ENCODE measurements at places on chromosomes 2 and 18. TPM values are rescaled to one million over a fixed set of nuclear protein-coding genes. Genes with fewer than 3 reads are reported as not detected.

The LYPD1 gene
- total RNA-seq = not detected

The DQX1 gene
- total RNA-seq = under 0.01 TPM

The HOXD12 gene
- not detected for total RNA-seq

The SPOPL gene
- 10.0 TPM for total RNA-seq

The RGPD6 gene
- total RNA-seq = 18.0 TPM

The DSG3 gene
- not detected for total RNA-seq

The TMEM200C gene
- total RNA-seq = not detected

The TM4SF20 gene
- total RNA-seq = not detected

The TLX2 gene
- 0.27 TPM for total RNA-seq

DNA sequence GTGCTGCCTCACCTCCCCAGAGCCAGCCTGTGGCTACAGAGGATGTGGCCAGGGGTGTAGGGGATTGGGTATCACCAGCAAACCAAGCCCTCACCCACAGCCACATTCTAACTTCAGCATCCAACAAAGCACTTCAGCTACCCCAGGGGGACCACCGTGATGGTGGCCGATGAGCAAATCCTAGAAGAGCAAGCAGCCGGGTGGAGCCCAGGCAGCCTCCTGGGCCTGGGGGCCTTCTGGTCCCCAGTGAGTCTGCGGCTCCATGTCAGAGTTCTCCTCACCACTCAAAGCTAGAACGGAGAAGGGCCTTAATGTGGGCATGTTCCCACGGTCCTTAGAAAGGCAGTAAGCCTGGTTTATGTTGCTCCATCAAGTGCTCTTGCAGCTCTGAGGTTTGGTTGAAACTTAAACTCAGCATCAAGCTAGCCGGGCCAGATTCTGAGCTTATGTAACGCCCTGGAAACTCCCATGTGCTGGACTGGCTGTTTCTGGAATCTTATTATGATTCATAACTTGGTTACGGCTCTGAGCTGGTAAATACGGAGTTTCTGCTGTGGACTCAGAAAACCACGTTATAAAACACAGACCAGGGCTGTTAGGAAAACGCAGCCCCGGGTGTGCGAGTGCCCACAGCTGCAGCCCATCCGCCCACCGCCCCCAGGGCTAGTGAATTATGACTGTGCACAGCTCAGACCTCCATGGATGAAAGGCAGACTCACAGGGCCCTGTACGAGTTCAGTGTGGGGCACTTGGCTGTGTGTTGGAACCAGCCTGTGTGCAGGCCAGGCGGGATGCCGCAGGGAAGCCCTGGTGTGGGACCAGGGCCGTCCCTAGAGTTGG lies 99.8 kb downstream of the SEPTIN10 start:
- no peak for DNase-seq

- no peak for DNase-seq
These were observed 3.3 kb upstream of the PROC start for GRCh38 chr2:127414638-127415592.

DNA sequence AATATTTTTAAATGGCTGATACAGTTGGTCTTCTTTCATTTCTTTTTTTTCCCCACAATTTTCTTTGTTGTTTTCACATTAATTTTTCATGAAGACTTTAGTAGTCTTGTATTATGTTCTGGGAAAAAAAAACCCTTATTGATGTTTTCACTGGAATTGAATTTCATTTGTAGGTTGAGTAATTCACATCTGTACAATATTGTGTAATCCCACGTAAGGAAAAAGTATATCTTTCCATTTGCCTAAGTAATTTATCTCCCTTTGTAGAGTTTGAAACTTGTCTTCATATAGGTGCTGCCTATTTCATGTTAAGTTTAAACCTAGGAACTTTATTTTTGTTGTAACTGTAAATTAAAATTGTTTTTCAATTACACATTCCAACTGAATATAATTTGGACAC lies 2.0 kb downstream of the DNAJC27 start:
- DNase-seq = no peak

DNA sequence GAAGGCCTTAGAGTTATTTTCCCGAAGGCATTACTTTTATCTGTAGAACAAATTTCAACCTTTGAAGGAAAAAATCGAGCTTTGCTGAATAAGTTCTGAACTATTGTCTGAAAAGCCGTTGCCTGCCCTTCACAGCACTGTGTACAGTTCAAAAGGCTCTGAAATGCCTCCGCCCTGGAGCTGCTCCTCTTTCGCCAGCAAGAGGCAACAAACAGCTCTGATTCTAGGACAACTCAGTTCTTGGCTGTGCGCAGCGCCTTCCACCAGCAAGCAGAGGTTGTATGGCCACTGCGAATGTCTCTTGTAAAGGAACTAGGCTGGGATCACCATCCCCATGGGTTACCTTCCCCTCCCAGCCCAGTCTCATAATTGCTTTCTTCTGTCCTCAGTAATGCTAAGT lies 308.5 kb downstream of the GBX2 start:
- DNase-seq = no peak

GRCh38 chr2:152386266-152386665 lies 51.3 kb downstream of the FMNL2 start:
- no peak for DNase-seq

DNA sequence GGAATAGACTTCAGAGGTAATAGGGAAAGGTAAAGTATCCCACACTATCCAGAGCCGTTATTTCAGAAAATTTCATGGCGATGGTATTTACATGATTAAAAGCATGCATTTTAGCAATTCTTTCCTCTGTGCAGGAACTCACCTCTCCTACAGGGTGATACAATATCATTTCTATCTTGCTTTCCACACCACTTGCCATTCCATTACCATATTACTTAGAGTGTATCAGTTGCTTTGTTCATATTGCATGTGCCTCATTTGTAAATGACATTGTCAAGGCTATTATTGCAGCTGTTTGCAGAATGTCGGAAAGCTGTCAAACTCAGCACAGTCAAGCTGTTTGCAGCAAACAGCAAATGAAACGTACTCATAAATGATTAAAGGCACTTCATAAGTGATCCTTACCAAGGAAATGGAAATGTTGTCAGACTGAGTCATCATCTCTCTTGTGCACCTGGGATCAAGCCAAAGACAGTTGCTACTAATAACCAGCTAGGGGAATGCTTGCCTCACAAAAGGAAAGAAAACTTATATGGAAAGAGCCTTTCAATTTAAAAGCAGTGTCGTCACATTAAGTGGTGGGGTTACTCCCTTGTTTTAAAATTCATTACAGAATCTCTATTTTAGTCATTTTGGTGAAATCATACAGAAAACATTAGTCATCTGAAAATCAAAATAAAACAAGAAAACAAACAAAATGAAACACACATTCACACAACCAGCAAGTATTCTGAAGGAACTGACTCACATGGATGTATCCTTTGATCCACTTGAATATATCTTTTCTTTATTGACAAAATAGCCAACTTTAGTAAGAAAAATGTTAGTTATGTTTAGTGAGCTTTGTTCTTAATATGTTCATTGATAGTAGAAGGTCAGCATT lies 1064.1 kb upstream of the CNTNAP5 start:
- DNase-seq = no peak

GRCh38 chr2:178892751-178893625 lies 85.8 kb upstream of the TTN start:
- no peak for DNase-seq

DNA sequence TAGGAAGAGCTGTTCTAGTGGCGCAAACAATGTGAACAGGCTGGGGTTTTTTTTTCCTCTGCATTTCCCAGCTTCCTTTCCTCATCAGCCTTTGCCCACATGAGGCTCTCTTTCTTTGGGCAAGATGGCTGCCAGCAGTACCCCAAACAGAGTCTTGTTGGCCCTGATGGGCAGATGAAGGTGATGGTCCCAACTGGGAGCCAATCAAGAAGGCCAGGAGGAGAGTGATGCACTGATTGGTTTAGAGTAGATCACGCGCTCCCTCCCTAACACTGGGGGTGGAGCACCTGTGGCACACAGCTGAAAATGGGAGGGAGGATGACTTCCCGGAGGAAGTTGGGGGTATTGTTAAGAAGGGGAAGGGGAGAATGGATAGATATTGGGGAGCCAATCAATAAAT lies 96.3 kb upstream of the FZD7 start:
- no peak for DNase-seq

DNA sequence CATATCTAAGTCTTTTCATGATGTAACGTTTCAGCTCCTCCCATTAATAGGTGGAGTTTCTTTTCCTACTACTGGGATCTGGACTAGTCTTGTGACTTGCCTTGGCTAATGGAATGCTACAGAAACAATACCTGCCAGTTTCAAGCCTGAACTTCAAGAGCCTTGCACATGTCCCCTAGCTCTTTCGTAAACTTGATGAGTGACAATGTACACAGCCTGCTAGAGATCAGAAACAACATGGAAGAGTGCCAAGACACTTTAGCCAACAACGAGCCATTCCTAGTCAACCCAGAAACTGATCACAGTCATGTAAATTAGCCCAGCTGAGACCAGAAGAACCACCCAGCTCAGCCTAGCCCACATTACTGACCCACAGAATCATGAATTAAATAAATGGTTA lies 24.8 kb upstream of the STK39 start:
- no peak for DNase-seq

DNA sequence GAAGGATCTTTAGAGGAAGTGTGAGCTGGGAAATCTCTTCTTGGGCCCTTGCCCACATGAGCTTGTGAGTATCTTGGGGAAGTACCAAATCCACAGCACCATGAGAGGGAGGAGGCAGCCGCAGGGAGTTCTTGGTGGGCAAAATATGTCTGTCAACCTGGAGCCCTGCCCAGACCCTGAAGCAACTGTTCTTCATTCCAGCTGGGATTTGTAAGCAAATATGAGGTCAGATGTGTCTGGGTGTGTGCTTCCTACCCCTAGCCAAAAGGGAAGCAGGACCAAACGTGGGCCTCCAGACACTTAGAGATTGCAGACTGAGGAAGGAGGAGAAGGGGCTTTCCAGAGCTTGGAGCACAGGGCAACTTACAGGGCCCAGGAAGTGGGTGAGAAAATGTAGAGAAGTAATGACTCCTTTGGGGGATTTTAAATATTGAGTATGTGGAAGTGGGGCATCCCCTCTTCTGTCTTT lies 41.9 kb downstream of the TMEM247 start:
- DNase-seq = no peak

DNA sequence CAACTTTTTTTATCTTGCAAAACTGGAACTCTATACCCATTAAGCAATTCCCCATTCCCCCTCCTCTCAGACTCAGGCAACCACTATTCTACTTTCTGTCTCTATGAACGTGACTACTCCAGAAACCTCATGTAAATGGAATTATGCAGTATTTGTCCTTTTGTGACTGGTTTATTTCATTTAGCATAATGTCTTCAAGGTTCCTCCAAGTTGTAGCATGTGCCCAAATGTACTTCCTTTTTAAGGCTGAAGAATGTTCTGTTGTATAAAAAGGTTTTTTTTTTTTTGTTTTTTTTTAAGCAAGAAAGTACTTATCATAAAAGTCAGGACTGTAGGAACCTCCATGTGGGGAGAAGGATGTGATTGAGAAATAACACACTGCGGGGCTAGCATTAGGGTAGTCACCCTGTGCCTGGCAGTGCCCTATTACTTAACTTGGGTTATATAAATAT lies 262.9 kb upstream of the FBXO11 start:
- no peak for DNase-seq

DNA sequence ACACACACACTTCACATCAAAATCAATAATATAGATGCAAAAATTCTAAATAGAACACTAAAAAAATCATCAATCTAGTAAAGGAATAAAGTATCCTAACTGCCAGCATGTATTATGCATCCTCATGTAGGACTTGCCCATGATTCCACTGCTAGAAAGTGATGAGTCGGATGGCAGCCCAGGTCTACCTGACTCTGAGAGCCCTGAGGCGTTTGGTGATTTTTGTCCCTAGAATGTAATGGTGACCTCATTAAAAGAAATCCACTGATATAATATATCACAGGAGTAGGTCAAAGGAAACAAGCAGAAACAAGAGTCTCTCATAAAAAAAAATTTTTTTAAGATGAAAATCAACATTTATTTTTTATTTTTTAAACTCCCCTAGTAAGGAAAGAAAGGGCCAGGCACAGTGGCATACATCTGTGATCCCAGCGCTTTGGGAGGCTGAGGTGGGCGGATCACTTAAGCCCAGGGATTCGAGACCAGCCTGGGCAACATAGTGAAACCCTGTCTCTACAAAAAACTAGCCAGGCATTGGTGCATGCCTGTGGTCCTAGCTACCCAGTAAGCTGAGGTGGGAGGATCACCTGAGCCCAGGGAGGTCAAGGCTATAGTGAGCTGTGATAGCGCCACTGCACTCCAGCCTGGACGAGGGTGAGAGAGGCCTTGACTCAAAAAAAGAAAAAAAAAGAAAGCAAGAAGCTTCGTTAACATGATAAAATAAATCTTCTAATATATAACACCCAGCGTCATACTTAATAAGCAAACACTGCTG lies 24.4 kb upstream of the ACTG2 start:
- DNase-seq = no peak

DNA sequence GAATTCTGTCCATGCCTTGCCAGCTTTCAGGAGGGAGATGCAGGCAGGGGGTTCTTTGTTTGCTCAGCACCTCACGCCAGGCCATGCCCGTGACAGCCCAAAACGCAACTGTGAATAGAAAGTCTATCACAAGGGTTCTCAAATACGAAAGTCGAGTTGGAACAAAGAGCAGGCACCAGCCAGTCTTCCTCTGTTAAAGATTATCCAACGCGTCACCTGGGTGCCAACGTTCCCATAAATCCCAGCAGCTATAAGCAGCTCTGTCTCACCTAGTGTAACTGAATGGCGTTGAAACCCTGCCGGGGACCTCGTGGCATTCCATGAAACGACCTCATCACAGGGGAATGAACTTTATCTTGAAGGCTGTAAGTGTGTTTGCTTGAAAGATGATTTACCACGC lies 84.8 kb upstream of the GATA6 start:
- DNase-seq = no peak

DNA sequence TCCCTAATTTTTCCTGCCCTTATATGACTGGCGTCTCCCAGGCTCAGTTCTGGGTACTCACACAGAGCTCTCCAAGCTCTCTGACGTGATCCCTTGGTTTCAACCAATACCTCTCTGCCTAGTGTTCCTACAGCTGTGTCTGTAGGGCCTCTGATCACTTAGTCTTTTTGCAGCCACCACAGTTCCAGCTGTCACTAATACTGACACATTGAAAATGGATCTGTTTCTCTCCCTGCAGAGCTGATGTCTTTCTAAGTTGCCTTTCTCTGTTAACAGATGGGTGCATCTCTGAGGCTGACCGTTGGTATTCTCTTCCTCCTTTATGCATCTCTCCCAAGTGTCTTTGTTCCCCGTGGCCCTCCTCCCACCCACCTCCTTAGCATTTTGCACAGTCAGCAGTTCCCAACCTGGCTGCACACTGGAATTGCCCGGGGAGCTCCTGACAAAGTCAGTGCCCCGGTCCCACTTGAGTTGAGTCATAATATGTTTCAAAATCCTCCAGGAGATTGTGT lies 62.5 kb downstream of the CERS6 start:
- DNase-seq = no peak

GRCh38 chr2:226578879-226579278 lies 220.7 kb downstream of the IRS1 start:
- DNase-seq = no peak

DNA sequence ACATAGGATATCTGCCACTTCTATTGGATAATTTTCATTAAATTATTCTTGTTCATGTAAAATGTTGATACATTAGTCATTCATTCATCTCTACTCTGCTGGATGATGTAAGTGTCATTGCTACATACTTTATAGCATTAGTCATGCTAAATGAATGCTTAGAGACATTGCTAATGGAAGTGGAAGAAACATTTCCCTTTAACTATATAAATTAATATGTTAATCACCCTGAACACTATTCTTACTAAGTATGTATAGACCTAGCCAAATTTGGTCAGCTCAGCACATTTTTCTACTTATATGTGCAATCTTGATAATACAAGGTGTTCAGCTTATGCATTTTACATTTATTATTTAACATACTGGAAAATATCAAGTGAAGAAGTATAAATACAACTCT lies 160.2 kb downstream of the DPP4 start:
- no peak for DNase-seq

- DNase-seq = no peak
These were observed 401.5 kb downstream of the CNTNAP5 start for GRCh38 chr2:124426625-124427024.
